NCI-H226 (cell line): ENCODE measurements at places on chromosomes 5 and 9.

- no peak for DNase-seq
Measured at GRCh38 chr9:124496075-124496449, 11.1 kb downstream of the NR5A1 start.

- DNase-seq: no peak
Measured at GRCh38 chr5:109324931-109325330, 84.8 kb downstream of the PJA2 start.

DNA sequence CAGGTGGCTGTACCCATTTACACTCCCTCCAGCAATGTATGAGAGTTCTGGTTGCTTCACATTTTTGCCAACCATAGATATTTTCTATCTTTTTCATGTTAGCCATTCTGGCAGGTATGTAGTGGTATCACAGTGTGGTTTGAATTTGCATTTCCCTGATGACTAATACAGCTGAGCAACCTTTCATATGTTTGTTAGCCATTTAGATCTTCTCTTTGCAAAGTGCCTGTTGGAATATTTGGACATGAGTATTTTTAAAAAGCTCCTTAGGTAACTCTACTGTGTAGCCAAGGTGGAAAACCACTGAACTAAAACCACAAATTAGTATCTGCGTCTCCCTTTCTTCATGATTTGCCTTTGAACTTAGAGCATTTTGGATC is 31.9 kb downstream of the IRF1 start:
- peak; percentile 83 for DNase-seq

DNA sequence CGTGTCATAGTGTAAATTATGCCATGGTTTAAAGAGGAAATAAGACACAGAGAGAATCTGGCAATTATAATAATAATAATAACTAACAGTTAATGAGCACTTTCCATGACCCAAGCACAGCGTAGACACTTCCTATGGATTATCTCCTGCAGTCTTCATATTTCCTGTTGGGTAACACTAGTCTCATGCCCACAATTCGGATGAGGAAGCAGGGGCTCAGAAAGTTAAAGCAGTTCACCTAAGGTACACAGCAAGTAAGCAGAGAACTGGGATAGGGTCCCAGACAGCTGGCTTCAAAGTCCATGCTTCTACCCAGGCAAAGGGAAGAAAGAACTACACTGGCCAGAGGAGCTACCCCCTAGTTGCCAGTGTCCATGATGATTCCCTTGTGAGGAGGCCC is 27.9 kb upstream of the TGFBI start:
- DNase-seq: no peak

- DNase-seq: peak; percentile 16
Measured at GRCh38 chr5:126433701-126434100, 10.5 kb downstream of the GRAMD2B start.

DNA sequence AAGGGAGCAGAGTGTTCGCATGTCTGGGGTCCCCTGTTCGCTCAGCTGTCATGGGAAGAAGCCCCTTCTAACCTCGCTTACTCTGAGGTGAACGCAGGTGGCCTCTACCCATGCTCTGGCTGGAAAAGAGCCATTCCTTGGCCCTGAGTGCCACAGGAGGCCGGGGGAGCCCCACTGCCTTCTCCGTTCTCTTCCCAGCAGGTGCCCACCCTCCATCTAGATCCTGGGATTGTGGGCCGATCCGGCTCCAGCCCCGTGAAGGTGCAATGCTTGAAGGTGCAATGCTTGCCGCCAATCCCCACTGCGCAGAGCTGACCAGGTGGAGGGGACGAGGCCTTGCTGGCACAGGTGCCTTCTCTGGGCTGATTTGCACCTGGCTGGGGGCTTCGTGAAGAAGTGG is 95.4 kb downstream of the MRPL36 start:
- DNase-seq: no peak

- no peak for DNase-seq
Measured at GRCh38 chr5:133246376-133247150, 194.8 kb downstream of the HSPA4 start.

DNA sequence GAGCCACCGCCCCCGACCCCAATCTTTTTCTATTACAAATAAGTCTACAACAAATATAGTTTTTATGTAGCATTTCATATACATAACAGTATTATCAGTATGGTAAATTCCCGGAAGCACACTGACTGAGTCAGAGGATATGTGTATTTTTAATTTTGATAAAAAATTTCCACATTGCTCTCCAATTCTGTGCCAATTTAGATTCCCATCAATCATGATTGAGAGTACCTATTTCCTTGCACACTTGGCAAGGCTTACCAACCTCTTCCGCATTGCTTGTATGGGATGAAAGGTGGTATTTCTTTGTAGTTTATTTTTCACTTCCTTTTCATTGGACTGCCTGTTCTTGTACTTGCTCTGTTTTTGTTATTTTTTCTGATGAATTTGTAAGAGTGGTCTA is 204.6 kb downstream of the RFX3 start:
- DNase-seq: no peak

- no peak for DNase-seq
Measured at GRCh38 chr5:82911910-82912309, 165.3 kb downstream of the TMEM167A start.

DNA sequence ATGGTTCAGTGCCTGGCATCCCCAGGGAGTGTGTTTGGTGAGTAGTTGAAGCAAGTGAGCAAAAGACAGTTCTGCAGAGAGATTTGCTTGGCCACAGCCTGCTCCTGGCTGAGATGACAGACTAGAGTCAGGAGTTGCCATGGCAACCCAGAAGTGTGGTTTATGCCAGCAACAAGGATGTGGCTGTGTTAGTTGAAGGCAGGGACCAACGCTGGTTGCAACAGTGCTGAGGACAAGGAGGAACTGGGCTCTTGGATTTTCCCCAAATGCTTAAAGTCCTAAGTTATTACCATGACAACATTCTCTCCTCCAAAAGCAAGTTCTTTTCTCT is 2.7 kb downstream of the NXNL2 start:
- DNase-seq: no peak

DNA sequence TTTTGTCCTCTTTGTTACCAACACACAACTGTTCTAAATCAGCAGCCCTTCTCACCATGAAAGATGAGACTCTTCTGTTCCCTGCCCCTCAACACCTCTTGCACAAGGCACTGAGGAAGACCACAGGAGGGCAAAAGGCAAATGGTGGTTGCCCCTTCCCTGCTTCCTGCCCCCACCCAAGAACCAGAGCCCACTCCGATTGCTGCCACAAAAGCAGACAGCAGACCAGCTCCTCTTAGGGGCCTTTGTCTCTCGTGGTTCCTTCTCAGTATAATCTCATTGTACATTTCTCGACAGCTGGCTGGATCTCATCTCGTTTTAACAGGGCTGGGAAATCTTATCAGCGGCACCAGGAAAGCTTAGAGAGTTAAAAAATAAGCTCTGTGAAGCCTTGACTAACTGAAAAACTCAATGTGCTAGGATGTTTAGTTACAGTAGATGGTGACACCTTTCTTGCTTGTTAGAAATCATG is 1.1 kb downstream of the MVB12B start:
- no peak for DNase-seq

- DNase-seq: no peak
Measured at GRCh38 chr9:134775081-134775951, 105.3 kb upstream of the FCN2 start.

DNA sequence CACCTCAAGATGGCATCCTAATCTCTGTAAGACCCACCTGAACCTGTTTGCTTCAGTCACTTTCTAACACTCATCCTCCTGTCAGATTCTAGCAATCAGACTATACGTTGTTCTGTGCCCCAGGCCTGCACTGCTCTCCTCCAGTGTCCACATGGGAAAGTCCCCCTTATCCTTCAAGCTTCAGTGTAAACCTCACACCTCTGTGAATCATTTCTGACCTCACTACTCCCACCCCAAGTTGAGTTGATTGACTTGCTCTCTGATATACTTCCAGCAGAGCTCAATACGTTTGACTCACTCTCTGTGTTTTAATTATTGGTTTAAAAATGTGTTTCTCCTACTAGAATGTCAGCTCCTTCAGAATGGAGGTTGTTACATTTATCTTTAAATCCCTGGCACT is 240.2 kb downstream of the FBXL17 start:
- DNase-seq: peak; percentile 38

DNA sequence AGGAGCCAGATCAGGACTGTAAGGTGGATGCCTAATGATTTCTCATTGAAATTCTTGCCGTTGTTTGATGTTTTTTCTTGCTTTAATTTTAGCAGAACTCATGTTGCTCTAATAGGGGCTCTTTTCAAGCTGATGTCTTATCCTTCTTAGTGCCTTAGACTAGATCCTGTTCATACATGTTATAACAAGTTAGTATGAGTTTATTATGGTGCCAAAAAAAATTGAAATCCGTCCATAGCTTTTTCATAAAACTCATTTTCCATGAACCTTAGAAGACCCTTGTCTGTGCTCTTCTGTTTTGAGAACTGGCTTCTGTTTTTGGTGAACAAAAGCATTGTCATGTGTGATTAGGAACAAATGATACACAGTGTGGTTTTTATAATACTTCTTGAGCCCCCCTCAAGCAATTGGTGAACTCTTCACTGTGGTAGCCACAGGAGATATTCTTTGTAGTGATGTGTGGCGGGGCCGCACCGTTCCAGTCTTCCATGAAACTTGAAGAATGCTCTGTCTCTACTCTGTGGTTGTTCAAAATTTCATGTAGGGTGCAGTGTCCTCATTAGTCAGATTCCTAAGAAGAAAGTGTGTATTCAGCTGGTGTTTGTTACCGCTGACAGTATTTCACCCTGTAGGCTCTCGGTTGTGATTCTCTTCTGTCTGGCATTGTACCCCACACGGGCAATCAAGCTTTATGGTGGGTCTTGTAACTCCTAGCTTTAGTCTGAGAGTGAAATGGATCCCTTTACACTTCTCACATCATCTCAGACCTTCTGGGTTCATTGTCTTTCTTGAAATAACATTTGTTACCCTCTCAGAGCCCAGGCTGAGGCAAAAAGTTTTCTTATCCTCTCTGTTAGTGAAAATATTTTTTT is 10.7 kb downstream of the OTULIN start:
- DNase-seq: no peak

- no peak for DNase-seq
Measured at GRCh38 chr9:110655754-110656641, 12.6 kb upstream of the MUSK start.

GRCh38 chr5:124740991-124741583 is 5.4 kb downstream of the ZNF608 start:
- DNase-seq: peak; percentile 46

- DNase-seq: peak; percentile 27
Measured at GRCh38 chr5:81045389-81045807, 85.2 kb downstream of the RASGRF2 start.

DNA sequence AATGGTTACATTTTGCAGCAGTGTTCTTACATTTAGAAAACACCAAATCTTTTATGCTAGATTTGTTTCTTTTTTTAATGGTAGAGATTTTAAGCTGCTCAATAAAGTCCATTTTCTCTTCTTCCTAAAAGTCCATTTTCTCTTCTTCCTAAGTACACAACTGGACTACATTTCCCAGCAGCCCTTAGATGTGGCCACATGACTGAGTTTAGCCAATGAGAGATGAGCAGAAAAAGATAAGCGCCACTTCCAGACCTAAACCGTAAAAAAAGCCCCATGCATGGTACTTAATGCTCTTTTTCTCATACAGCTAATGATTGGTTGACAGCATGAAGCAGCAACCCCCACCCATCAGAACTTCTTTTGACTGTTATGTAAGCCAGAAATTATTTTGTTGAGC is 206.7 kb downstream of the FAM114A2 start:
- DNase-seq: peak; percentile 59

GRCh38 chr5:121688781-121689180 is 162.9 kb upstream of the FTMT start:
- DNase-seq: no peak

- DNase-seq: no peak
Measured at GRCh38 chr9:2448193-2448738, 173.3 kb upstream of the VLDLR start.

- DNase-seq: peak; percentile 47
Measured at GRCh38 chr5:125310749-125311148, 564.3 kb upstream of the ZNF608 start.

DNA sequence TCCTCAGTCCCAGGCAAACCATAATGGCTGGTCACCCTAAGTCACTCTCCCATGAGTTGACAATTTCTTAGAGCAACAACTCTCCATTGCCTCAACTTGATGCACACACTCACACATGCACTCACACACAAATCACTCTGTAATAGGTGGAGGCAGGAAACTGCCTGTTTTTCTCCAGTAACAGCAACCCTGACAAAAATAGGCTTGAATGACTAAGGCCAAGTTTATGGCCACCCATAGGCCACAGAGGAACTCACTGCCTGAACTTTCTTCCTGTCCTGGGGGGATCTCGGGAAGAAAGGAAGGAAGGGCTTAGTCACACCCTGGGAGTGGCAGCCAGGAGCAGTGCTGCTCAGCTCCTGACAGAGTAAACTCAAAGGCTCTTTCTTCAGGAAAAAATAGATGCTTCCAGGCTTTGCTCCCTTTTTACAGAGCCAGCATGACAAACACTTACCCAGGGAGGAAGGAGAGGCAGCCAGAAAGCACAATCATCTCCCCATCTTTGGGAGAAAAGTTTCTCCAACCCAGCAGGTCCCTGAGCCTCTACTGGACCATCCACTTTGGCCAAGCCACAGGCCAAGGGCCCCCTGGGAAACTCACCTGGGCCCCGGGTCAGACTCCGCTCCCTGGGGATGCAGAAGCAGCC is 368 bp downstream of the SH3TC2 start:
- DNase-seq: peak; percentile 92

DNA sequence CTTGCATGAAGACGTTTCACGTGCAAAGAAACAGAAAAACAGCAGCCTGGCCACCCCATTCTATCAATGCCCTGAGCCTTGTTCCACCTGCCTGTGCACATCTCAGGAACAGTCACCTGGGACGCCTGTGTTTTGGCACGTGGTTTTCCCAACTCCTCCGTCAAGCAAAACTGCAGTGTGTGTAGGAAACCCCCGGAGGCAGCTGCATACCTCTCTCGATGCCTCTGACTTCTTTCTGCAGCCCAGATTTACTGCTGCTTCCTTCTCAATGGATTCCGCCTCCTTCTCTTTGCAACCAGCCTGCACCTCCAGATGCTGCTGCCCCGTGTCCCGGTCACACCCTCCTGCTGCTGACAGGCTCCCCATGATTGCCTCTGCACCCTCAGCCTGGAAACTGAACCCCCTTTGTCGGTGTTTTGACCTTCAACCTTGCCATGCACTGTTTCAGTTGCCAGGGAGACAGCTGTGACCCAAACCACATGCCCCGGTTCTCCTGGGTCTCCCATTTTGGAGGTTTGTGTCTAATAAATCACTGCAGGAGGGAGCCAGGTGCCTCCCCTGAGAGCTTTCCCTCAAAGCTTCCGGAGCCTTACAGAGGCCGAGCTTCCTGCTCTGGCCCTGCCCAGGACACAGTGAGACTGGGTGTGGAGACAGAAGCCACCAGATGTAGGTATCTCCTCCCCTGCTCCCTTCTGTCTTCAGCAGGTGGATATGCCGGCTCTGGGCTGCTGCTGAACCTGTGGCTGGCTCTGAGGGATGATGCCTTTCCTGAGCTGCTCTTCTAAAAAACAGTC is 395.5 kb upstream of the IRX1 start:
- DNase-seq: no peak
